ENCODE measurements at places on chromosomes 4 and X. TPM values are rescaled to one million over a fixed set of nuclear protein-coding genes. Genes with fewer than 3 reads are reported as not detected.

FGF13 gene
- 10.1 TPM for polyA plus RNA-seq

MAMLD1 gene
- polyA plus RNA-seq = 0.20 TPM

TRIM61 gene
- polyA plus RNA-seq = 0.05 TPM

PLXNB3 gene
- 1.6 TPM for polyA plus RNA-seq

PCSK1N gene
- 3.6 TPM for polyA plus RNA-seq

FAM13A gene
- polyA plus RNA-seq = 7.1 TPM

CLGN gene
- 0.63 TPM for polyA plus RNA-seq

NRK gene
- polyA plus RNA-seq = 0.99 TPM

REELD1 gene
- 0.03 TPM for polyA plus RNA-seq

NWD2 gene
- under 0.01 TPM for polyA plus RNA-seq

TCEAL6 gene
- not detected for polyA plus RNA-seq

CXorf65 gene
- not detected for polyA plus RNA-seq

KIT gene
- polyA plus RNA-seq = 10.2 TPM

SSX4B gene
- polyA plus RNA-seq = 0.26 TPM

ASMT gene
- polyA plus RNA-seq = 2.6 TPM

FAM149A gene
- polyA plus RNA-seq = 6.1 TPM
